ENCODE measurements at places on chromosomes 3 and 15.

- no peak for DNase-seq
These were observed 146.2 kb downstream of the BBX start for GRCh38 chr3:107668963-107669362.

DNA sequence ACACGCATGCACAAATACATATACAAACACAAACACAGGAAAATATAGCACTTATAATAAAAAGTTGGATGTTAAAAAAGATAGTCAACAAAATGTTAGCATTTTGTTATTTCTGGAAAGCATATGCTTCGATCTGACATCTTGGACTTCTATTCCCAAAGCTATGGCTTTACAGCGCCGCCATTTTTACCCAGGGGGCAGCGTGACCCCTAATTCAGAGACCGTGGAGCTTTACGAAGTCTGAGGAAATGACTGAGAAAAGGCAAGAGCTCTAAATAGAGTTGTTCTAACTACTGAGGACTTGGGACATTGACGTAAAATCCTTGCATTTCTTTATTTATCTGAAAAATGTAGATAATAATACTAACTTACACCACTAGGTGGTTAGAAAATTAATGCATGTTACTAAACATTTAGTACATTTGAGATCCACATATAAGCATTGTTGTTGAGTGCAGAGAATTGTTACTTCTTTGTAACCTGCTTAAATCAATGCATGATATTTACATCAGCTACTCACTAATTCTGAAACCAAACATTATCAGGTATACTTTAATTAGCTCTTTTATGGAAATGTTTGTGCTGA lies 155.4 kb downstream of the TP63 start:
- DNase-seq, result no peak

DNA sequence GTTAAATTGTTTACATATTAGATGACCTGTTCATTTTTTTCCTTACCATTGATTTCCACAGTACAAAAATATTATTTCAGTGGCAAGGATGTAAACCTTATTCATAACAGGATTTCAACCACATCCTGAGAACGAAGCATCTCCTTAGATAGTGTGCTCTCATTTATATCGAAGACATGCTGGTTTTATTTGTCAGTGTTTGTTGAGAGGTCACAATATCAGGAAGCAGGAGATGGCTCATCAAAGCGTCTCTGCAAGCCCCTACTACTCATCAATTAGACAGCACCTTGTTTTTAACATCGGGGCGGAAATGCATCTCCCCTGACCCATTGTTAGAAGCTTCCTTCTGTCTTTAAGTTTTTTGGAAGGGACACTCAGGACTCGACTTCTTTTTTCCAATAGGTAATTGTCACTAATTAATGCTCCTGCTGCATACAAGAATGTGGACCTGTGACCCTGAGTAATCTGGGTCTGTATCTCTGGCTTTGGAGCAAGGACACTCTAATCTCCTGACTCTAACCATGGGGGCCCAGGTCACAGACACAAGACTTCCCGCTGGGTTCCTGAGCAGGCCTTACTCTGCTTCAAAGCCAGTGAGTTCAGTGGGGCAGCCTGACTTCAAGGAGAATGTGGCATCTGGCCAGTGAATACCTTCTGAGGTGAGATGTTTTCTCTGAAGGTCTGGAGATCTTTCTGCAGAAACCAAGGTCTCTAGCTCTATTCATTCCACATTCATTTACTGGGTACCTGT lies 50.3 kb downstream of the MECOM start:
- DNase-seq, result no peak

GRCh38 chr3:152426393-152426792 lies 157.7 kb downstream of the MBNL1 start:
- no peak for DNase-seq

- DNase-seq, result no peak
These were observed 16.8 kb upstream of the OCA2 start for GRCh38 chr15:28115871-28116270.

- peak; percentile 84 for DNase-seq
These were observed 75.9 kb downstream of the TNIK start for GRCh38 chr3:171384101-171384891.

- no peak for DNase-seq
These were observed 185.0 kb upstream of the EOMES start for GRCh38 chr3:27907148-27907547.

DNA sequence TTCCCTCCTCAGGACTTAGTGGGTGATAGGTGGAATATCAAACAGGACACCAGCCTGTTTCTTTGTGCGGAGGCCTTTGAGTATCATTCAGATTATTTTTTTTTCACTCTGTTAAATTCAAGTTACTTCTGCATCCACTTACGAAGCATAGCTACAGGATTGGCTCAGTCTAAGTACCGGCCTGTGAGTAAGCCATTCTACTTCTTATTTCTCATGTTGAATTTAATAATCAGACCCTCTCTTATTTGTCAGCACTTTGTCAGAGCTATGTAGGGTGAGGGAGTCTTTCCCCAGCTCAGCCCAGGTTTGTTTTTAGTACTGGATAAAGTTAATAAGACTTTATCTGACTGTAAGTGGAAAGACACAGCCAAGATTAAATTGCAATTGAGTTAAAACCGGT lies 54.7 kb downstream of the ITPR1 start:
- DNase-seq, result no peak

Measured in EH (cell line).